NCI-H1930 (cell line): ENCODE measurements at places on chromosomes 3 and 15.

- no peak for DNase-seq
These were observed 94.2 kb downstream of the GABRG3 start for GRCh38 chr15:27065151-27065550.

GRCh38 chr15:45801543-45801942 is 166.7 kb downstream of the SQOR start:
- DNase-seq: no peak

DNA sequence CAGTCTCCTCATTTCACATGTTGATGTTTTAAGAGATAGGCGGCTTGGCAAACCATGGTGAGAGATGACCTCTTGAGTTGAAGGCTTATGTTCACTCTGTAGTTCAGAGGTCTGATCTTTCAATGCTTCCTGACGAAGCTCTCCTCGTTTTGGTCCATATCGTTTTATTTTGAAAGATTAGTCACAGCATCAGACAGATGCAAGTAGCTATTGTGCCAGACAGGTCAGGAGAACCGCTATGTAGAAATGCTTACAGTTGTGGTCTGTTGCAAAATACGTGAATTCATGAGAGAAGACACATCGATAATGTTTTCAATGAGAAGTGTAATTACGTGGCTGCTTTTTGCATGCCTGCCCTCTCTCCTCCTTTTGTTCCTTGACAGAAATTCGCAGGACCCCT is 47.5 kb downstream of the CHL1 start:
- DNase-seq: no peak

- no peak for DNase-seq
These were observed 185.7 kb downstream of the OPA1 start for GRCh38 chr3:193778676-193779075.

DNA sequence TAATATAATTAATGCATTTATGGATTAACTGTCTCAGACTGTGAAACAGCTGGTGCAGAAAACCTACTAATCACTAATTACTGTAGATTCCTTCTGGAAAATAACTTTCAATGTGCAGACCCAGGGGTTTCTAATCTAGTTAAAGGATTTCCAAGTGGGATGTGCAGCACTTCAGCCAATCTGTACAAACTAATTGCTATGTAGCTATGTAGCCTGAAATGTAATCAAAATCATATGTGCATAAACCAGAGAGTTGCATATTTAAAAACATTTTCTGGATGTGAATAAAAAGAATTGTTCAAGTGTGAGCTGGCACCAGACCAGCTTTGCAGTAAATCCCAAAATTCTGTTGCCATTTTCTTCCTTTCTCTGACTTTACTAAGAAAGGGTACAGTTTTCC is 127.5 kb upstream of the CD96 start:
- no peak for DNase-seq

GRCh38 chr3:31185062-31185357 is 290.5 kb upstream of the GADL1 start:
- DNase-seq: no peak

DNA sequence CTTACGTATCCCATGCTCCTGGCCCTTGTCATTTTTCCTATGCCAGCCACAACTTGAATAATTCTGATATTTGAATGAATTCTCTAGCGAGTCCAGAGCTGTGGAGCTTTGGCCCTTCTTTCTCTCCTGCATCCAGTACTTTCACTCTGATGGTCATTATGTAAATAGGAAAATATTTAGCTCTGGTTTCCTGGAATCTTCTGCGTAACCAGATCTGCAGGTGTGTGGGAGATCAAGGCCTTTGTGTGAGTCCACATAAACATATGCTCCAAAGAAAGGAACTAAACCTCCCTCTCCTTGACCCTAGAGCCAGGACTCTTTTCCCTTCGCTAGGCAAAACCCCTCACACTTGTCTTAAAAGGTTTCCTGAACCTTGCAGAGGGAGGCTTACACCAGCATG is 132.5 kb upstream of the THBS1 start:
- DNase-seq: no peak

DNA sequence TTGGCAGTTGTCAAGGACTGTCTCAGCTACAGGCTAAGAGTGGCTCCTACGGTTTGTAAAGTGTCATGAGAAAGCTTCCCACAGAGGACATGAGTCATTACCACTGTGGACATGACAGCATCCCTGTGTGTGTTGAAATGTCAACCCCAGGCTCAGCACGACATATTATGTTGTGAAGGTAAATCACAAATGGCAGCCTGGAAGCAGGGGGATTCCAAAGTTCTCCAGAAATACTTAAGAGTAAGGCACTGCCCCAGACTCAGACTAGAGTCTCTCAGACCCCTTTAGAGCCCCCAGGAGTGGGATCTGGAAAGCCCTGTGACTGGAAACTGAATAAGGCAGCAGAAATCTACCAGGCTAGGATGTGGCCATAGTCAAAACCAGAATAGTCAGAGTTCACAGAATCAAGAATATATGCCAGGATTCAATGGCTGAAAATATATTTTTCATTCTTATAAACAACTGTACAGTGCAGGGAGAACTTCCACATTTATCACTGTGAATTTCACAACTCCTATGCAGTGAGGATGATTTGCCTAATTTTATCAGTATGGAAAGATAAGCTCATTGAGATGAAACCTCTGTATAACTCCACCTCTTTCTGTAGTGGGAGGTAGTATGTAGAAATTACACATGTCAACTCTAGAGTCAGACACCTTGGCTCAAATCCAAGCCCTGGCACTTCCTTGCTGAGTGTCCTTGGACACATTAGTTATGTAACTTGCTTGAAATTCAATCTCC is 237.1 kb upstream of the CFAP20DC start:
- no peak for DNase-seq

DNA sequence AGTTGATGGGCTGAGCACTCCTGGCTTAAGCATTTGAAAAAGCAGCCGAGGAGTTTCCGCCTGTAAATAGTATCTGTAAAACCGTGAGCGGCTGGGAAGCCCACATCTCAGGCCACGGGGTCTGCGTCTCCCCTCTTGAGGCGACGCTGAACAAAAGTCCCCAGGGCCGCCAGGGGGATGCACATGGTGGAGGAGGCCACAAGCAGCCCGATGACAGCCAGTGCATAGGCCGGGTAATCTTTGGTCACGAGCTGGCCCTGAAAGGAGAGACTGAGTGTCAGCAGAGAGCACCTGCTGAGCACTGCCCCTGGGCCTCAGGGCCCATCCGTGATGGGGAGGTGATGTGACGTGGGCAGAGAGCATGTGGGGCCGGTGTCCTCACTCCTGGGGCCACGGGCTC is 37.5 kb downstream of the SLC6A20 start:
- DNase-seq: no peak

DNA sequence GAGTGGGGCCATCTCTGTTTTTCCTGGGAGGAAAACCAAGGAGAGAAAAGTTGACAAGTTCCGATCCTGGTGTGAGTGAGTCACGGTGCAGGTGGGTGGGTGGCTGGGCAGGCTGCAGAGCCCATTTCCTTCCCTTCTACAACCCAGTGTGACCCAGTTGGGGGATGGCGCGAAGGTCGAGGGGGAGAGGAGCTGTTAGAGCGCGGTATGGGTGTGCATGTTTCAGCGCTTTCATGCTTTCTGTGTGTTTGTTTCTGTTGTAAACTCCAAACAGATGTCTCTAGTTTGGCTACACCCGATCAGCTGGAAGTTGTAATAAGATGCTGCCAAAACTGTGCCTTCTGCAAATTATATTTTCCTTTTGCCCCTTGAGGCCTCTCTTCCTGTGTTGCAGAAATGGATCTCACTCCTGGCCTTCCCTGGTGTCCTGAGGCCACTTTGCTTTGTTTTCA is 3.8 kb downstream of the FAM43A start:
- no peak for DNase-seq

- DNase-seq: no peak
These were observed 125.0 kb upstream of the SMAD3 start for GRCh38 chr15:66940368-66940767.

DNA sequence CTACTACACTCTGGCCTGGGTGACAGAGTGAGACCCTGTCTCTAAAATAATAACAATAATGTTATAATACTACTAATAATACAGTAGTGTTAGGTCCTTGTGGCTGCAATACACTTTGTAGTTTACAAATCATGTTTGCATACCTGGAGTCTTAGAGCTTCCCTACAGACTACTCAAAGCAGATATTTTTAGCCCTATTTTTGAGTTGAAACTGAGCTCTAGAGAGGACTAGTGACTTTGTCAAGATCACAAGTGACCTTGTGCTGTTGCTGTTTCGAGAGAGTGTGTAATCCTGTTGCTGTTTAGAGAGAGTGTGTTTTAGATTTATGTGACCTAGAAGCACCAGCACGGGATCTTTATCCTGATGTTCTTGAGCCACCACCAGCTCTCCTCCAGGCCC is 105.3 kb upstream of the RNU6-1 start:
- DNase-seq: no peak

- DNase-seq: no peak
These were observed 13.4 kb upstream of the AGBL1 start for GRCh38 chr15:86066174-86066834.

GRCh38 chr3:17431004-17431403 is 311.4 kb downstream of the TBC1D5 start:
- no peak for DNase-seq

- DNase-seq: no peak
These were observed 49.9 kb downstream of the ZNF621 start for GRCh38 chr3:40574661-40575060.

GRCh38 chr15:73237910-73238309 is 130.8 kb downstream of the HCN4 start:
- DNase-seq: no peak

DNA sequence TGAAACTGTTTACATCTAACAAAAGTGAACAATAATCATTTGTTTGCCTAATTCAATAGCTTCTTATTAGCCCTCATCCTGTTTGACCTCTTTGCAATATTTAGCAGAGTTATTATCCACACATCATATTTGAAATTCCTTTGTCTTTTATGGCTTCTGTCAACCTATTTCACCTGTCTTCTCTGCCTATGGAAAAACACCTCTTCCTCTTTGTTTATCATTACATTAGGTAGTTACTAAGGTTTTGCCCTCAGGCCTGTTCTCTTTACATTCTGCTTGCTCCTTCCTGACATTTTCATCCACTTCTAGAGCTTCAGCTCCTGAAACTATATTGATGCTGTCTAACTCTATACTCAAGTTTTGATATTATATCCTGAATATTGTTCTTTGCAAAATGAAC is 183.0 kb downstream of the SUCNR1 start:
- DNase-seq: peak; percentile 12

- peak; percentile 85 for DNase-seq
These were observed 923.1 kb downstream of the TBL1XR1 start for GRCh38 chr3:176274161-176274560.

GRCh38 chr15:67370206-67370954 is 115.8 kb downstream of the IQCH start:
- DNase-seq: no peak

GRCh38 chr3:126685493-126685892 is 18.5 kb upstream of the CHCHD6 start:
- DNase-seq: no peak

DNA sequence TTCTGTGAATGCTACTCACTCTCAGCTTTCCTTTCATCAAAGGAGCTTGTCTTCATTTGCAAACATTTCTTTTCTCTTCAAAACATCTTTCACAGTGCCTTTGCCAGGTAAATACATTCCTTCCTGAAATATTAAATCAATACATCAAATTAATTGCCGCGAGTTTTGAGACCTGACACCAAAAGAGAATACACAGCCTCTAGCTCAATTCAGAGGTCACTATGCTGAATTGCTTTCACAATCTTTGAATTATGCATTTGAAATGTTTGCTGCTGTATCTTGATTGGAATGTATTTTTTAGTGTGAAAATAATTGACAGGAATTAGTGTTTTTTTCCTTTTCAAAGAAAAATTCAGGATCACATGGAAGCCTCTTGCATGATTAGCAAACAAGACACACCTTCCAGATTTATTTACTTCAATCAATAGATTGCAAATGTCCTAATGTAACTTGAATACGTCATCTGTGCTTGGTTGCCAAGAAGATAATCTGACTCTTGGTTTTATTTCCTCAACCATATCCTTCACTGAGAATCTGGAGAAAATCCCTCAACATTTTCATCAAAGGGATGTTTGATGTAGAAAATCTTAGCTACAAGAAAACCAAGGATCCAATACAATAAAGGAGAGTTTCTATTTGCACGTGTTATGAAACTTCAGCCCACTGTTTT is 83.6 kb downstream of the KCNH8 start:
- no peak for DNase-seq

- DNase-seq: no peak
These were observed 222.0 kb upstream of the UBE2E2 start for GRCh38 chr3:22981166-22981565.

GRCh38 chr15:64373360-64373759 is 7.9 kb downstream of the PCLAF start:
- no peak for DNase-seq

DNA sequence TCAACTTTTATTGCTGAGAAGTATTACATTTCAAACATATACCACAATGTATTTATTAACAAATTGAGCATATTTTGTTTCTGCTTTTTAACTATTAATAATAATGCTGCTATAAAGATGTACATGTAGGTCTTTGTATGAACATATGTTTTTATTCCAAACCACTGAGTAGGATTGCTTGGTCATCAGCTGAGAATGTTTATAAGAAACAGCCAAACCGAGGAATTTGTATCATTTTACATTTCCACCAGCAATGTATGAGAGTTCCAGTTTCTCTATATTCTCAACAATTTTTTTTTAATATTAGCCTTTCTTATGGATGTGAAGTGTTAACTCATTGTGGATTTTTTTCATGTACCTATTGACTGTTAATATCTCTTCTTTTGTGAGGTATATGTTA is 119.5 kb upstream of the MDFIC2 start:
- DNase-seq: no peak

DNA sequence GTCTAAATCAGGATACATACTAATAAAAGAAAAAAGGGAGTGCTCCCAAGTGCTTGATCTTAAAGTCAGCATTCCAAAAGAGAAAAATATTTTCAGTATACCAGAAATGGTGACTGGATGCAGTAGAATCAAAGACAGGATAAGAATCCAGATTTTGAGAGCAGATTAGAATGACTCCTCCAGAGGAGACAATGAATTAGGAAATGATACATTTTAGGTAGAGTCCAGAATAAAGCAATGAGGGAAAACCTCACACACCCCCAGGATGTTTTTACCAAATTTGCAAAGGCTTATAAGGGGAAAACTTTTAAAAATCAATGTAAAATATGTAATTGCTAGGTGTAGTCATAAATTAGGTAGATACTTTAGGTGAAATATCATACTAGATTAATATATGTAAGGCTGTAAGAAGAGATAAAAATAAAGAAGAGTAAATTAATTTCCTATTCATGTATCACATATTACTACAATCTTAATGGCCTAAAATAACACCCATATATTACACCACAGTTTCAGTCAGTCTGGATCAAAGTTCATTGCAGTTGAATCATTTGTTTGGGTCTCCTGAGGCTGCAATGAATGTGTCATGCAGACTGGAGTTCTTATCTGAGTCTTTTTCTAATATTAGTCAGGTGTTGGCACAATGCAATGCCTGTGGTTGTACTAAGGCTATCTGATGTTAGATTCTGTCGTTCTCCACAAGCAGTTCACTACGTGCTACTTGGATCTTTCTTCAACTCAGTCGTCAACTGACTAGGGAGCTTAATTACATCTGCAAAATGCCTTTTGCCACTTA is 547.8 kb upstream of the EPHA6 start:
- DNase-seq: no peak

- no peak for DNase-seq
These were observed 28.3 kb upstream of the LSAMP start for GRCh38 chr3:116473602-116474001.

- DNase-seq: no peak
These were observed 10.6 kb upstream of the ITPKA start for GRCh38 chr15:41483115-41483514.
